ENCODE measurements at places on chromosomes 7 and 10.

DNA sequence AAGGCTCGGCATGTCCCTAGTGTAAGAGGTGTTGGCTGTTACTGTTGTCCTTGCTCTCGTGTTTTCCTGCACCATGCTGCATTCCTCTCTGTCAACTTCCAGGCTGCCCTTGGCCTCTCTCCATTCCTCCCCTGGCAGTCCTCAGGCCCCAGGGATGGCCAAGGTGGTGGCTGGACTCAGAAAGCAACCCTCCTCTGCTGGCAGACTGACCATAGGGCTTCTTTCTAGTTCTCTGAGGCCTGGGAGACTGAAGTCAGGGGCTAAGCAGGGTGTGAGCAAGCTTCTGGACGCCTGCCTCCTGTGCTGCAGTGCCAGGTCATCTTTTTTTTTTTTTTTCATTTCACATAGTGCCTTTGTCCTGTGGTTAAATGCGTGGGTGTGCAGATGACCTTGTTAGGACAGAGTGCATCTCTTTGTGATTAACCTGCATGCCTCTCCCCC, 72.0 kb downstream of the GOLGA7B start:
- DNase-seq, result no peak

GRCh38 chr7:76300166-76300731, 2.2 kb upstream of the HSPB1 start:
- no peak for DNase-seq

DNA sequence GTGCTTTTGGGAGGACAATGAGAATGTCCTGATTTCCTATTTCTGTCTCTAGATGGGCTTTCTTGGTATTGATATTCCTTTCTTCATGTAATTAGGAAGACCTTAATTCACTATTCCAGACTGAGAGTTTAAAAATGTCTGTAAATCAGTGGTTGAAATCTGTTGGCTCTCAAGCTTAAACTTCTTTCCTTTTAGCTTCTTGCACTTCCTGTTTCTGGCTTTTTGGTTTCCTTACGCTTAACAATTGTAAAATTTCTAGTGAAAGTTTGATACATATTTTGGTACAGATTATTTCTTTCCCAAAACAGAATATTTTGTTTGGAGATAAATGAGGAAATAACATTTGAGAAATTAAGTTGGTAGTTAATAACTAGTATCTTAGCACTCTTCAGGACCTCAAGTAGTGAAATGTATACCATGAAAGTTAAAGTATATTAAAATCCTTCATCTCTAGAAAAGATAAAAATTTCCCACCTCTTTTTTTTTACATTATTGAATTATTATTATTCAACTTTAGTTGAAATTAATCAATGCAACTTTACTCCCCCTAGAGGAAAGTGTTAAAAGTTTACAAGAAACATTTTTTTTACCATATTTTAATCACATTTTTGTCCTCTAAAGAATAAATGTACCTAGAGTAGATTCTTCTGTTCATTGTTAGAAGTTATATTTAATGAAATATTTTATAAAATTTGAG, 137.2 kb downstream of the PHTF2 start:
- no peak for DNase-seq

GRCh38 chr10:70085975-70086613, 33.4 kb downstream of the MACROH2A2 start:
- no peak for DNase-seq

- DNase-seq, result no peak
Measured at GRCh38 chr10:101036726-101037125, 5.7 kb downstream of the SFXN3 start.
